ENCODE measurements at places on chromosomes 13 and 19. TPM values are rescaled to one million over a fixed set of nuclear protein-coding genes. Genes with fewer than 3 reads are reported as not detected.

GRCh38 chr19:58476498-58477015, 405 bp downstream of the ZNF446 start:
- no peak for DNase-seq

DNA sequence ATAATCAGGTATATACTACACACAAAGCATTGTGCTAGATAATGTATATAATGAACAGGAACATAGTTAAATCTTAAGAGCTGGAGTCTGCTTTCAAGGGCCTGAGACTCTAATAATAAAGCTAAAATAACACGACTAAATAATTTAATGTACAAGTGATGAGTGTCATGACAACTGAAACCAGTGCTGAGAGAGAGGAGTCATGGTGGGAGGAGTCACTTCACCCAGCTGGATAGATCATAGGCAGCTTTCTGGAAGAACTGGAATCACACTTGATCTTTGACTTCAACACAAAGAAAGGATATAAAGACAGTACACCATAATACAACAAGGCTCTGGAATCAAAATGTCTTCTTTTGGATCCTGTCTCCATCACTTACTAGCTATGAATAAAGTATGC, 7.1 kb downstream of the RBM26 start:
- DNase-seq = no peak

- DNase-seq = no peak
Measured at GRCh38 chr13:27797228-27797624, 4.9 kb downstream of the GSX1 start.

- DNase-seq = no peak
Measured at GRCh38 chr19:38676023-38676877, 28.8 kb downstream of the ACTN4 start.

- DNase-seq = no peak
Measured at GRCh38 chr13:74715718-74716117, 581.5 kb upstream of the KLF12 start.

GRCh38 chr19:12603714-12604113, 6.9 kb downstream of the ZNF490 start:
- no peak for DNase-seq

GRCh38 chr13:47726394-47726793, 274.7 kb downstream of the SUCLA2 start:
- DNase-seq = no peak

Gene TLE6
- total RNA-seq = 0.42 TPM

All from activated B cell treated with CpG ODN at 0.5 μM for 24 hours (primary cell).